Prostate gland (tissue), 2 donors: ENCODE measurements at places on chromosomes 3 and 15. TPM values are rescaled to one million over a fixed set of nuclear protein-coding genes. Genes with fewer than 3 reads are reported as not detected.

Gene SI
- 0.96 TPM for total RNA-seq

- H3K36me3 ChIP-seq, result no peaks in the 10 kb centered on the region
- no peaks in the 10 kb centered on the region for H3K4me1 ChIP-seq
- H3K4me3 ChIP-seq, result no peak overlapping the region
- H3K27me3 ChIP-seq, result no peaks in the 10 kb centered on the region
These were observed 60.6 kb downstream of the ZNF280D start for GRCh38 chr15:56672721-56673120.

DNA sequence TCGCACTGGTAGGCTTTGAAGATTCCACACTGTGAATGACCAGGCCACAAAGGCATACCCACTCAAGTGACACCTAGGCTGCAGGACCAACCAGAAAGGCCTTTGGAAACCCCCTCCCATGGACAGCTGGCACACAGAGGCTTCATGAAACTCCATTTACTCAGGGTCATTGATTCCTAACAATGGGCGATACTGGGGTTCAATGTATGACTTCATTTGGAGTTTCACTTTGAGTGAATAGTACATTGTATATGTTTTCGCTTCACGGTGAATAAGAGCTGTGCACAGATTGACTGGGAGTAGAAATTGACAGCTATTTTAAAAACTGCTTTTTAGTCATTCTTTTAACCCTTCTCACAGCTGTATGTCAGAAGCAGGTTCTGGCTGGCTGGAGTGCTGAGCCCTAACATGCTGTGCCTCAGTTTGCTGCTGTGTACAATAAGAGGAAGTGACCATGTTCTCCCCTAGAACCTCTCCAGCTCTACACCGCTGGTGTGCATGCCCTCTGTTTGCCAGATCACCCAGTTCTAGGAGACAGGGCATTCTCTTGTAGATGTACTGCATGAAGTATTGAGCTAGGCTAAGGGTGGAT lies 15.4 kb upstream of the CX3CR1 start:
- no peak overlapping the region for H3K4me3 ChIP-seq
- H3K36me3 ChIP-seq, result no peaks in the 10 kb centered on the region
- H3K4me1 ChIP-seq, result no peaks in the 10 kb centered on the region
- no peak for DNase-seq
- no peak overlapping the region for H3K27ac ChIP-seq
- H3K27me3 ChIP-seq, result no peaks in the 10 kb centered on the region

DNA sequence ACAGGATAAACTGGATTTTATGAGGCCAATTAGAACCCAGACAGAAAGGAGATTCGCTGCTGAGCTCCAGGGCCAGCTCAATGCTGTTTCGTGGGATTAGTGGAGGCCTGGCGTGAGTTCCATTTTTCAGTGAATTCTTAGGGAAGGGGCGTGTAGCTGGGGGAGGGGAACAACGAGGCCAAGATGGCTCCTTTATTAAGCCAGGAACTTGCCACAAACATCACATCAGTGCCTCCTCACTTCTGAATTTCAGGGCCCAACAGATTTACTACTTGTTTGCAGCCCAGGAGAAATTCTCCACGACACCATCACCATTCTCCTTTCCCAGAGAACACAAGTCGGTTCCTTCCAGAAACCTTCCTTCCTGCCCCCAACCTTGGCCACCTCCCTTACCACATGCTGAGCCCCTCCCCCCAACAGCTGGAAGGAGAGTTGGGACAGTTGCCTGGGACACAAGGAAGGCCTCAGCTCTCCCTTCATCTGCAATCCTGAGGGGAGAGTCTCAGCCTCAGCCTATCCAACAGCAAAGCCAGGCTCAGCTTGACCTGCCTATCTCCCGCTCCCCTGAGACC lies 5.8 kb downstream of the IGDCC4 start:
- H3K36me3 ChIP-seq, result no peaks in the 10 kb centered on the region
- H3K27me3 ChIP-seq, result no peaks in the 10 kb centered on the region
- H3K4me1 ChIP-seq, result peaks cover 8% of the 10 kb centered on the region
- no peak overlapping the region for H3K4me3 ChIP-seq
- H3K27ac ChIP-seq, result no peak overlapping the region

DNA sequence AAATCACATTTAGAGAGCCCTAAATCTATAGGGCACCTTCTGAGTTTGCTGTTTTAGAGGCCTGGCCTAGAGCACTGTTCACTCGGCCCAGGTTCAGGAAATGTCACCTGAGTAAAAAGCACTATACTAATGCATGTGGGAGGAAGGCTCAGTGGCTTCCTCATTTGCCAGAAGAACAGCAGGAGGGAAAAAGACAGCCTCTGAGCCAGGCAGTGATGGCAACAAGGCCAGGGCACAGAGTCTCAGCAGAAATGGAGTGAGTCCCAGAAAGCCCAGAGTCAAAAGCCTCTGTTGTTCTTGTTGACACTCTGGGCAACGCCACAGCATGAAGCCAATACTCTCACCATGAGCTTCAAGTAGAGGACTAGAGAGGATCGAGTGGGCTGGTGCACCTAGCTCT lies 25.9 kb downstream of the LTF start:
- DNase-seq, result no peak
- no peaks in the 10 kb centered on the region for H3K36me3 ChIP-seq
- no peak overlapping the region for H3K4me3 ChIP-seq
- no peak overlapping the region for H3K27ac ChIP-seq

Gene C3orf52
- 8.6 TPM for total RNA-seq

Gene GNAT1
- total RNA-seq, result not detected

DNA sequence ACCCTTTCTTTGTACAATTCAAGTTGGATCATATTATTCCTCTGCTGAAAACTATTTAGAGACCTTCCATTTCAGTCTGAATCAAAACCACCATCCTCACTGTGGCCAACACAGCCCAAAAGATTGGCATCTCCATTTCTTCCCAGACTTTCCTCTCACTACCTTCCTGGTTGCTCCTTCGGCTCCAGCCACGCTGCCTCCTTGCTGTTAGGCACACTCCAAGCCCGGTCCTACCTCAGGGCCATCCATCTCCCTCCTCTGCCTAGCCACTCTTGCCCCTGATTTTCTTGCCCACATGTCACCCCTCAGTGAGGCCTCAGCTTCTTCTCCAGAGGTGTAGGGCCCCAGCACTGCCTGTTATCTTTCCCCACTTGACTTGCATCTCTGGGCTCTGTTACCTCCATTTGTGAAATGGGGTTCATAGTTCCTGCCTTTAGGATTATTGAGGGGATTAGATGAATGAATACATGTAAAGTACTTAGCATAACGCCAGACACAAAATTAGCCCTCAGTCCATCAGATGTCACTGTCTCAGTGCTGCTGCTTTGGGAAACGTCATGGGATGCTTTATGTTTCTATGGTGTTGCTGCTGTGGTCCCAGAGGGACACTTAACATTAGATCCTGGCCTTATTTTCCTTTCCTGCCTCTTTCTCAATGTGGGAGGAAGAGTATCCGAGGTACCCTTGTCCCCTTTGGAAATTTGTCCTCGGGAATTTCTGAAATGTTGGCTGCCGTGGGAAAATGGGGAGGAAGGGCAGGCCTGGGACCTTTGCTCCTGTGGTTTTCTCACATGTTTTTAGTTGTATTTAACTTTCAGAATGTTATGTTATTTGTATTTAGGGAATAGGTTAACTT lies 31.3 kb downstream of the SNRK start:
- no peak overlapping the region for H3K4me3 ChIP-seq
- no peaks in the 10 kb centered on the region for H3K4me1 ChIP-seq
- no peaks in the 10 kb centered on the region for H3K36me3 ChIP-seq
- no peak overlapping the region for H3K27ac ChIP-seq
- H3K27me3 ChIP-seq, result no peaks in the 10 kb centered on the region

Gene CDHR4
- not detected for total RNA-seq
